ENCODE measurements at places on chromosomes 6 and 20. TPM values are rescaled to one million over a fixed set of nuclear protein-coding genes. Genes with fewer than 3 reads are reported as not detected.

The SPINT3 gene
- not detected for total RNA-seq

The CDH4 gene
- total RNA-seq, result not detected

The E2F3 gene
- total RNA-seq, result 5.4 TPM

The TCP11 gene
- not detected for total RNA-seq

The TINAG gene
- not detected for total RNA-seq

The DZANK1 gene
- total RNA-seq, result 5.2 TPM

The INSM1 gene
- total RNA-seq, result not detected

The SRXN1 gene
- 158 TPM for total RNA-seq

The LTB gene
- 1.5 TPM for total RNA-seq

The C6orf58 gene
- not detected for total RNA-seq

The SNX9 gene
- 30.5 TPM for total RNA-seq

The ADGRG6 gene
- 56.5 TPM for total RNA-seq

The BNIP5 gene
- total RNA-seq, result not detected

The TGM3 gene
- 626 TPM for total RNA-seq

The ANGPT4 gene
- 0.38 TPM for total RNA-seq

The RAB32 gene
- total RNA-seq, result 4.2 TPM

The MAP3K5 gene
- total RNA-seq, result 22.9 TPM

The HTR1E gene
- not detected for total RNA-seq

The IRF4 gene
- total RNA-seq, result 1.7 TPM
